ENCODE measurements at places on chromosomes 16 and 17.
A peak's percentile ranks its signal among the peaks of the same experiment; 100 is the strongest.

DNA sequence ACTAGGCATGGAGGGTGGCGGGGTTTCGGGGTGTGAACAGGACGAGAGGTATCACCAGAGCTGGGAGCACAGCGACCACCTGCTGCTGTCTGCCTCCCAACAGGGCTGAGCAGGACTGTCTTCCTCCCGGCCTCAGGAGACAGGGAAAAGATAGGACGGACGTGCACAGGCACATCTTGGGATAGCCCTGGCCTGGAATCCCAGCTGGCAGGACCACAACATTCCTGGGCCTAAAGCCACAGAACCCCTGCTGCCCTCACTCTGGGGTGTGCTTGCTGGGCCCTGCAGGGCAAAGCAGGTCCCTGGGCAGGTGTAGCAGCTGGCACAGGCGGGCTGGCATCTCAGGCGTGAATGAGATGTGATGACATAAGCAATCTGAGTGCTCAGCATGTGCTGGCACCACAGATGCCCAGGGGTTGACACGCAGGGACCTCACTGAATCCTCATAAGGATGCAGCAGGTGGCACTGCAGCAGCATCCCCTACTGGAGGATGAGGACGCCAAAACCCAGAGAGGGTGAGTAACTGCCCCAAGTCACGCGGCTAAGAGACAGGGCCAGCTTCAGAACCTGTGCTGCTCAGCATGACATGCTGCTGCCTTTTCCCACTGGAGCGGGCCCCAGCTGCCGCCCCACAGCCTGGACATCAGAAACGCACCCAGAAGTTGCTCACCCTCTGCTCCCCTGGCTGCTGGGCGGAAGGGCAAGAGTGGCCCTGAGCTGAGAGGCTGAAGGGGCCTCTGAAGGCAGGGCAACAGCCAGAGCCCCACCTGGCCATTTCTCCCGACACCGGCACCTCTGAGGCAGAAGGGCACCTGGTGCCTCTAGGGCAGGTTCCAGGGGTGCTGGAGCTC lies 7.1 kb downstream of the CORO7 start:
- DNase-seq: no peak

DNA sequence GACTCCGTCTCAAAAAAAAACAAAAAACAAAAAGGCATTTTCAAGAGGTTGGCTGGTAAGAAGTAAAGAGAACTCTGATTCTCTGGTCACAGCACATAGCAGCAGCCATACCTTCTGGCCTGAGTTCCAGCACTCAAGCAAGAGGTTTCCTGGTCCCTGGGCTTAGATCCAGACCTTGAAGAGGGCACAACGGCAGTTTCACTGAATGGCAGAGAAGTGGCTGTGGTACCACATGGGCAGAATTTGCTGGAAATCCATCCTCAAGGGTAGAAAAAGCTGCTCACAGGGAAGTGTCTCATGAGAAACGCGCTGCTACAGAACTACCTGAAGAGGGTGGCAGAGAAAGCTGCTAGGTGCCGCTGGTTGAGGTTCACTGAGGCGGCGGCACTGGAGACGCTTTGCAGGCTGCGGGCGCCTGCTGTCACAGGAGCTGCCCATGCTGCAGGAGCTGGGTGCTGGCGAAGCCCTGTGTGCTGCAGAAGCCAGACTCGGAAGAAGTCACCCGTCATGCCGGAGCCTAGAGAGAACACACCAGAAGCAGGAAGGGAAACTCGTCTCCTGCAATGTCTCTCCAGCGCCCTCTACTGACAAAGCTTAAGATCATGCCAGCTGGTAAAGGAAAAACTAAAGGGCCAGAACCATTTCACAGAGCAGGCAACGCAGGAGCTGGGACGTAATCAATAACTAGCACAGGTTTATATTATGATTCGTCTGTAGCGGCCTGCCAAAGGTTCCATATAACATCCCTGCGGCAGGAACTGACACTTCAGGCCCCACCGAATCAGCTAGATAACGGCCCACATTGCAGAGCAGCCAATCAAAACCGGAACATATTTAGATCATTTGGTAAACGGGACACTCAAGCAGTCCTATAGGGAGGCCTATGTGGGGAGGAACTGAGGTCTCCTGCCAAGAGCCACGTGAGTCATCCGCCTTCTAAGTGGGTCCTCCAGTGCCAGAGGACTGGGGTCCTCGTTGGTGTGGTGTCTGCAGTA lies 5.4 kb upstream of the ZNF213 start:
- peak; percentile 76 for DNase-seq

DNA sequence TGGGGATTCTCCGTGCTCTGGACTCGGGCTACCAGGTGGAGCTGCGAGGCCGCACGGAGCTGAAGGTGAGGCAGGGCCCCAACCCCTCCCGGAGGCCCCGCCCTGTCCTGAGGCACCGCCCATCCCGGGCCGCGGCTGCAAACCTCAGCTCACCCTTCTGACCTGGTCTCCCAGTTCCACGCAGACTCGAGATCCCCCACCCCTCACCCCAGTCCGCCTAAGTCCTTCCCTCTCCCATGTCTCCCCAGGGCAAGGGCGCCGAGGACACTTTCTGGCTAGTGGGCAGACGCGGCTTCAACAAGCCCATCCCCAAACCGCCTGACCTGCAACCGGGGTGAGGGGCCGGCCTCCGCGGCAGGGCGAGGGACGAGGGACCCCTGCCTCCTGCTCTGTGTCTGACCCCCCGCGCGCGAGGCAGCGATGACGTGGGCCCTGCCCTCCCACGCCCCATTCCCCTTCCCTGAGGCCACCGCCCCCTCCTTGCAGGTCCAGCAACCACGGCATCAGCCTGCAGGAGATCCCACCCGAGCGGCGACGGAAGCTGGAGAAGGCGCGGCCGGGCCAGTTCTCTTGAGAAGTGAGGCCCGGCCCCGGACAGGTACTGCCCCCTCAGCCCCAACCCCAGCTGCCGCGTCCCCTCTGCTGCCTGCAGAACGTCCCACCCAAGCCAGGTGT lies 13.7 kb downstream of the GUCY2D start:
- DNase-seq: peak; percentile 53

- DNase-seq: no peak
Measured at GRCh38 chr17:50093807-50094206, 1.3 kb upstream of the PDK2 start.

DNA sequence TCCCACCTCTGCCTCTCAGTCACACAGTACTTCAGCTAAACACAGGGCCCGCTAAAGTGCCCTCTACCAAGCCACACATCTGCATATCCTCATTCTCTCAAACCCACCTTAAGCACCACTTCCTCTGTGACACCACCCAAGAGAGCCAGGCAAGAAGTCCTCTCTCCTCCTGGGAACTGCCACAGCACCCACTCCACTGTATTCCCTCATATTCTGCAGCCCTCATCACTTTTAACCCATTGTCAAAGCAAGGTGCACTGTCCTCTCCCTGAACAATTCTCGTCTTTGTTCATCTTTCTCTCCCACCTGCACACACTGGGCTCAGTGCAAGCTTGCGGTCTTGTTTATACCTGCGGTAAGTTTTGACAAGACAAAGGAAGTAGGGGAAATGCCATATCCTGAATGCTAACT lies 13.6 kb downstream of the CHD9 start:
- no peak for DNase-seq

DNA sequence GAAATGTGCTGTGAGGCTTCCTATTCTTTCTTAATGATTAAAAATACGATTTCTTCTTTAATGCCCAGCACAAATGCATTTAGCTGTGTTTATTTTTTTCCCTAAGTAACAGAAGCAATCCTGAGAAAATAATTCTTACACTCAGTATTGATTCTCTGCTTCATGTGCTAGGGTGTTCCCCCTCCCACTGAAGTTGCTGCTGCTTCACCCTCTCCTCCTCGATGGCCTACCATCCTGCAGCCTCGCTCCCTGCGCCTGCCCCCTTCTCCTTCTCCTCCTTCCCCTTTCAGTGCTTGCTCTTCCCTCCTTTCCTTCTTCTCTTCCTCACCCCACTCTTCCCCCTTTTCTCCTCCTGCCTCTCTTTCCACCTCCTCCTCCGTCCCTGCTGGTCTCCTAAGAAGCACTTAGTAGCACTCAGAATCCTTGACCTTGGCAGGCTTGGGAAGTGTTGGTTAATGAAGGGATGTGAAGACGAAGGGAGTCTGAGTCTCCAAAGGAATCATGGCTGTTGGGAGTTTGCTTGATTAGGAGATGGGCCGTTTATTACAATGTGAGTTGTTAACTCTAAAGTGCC lies 119.7 kb downstream of the RPTOR start:
- DNase-seq: no peak

DNA sequence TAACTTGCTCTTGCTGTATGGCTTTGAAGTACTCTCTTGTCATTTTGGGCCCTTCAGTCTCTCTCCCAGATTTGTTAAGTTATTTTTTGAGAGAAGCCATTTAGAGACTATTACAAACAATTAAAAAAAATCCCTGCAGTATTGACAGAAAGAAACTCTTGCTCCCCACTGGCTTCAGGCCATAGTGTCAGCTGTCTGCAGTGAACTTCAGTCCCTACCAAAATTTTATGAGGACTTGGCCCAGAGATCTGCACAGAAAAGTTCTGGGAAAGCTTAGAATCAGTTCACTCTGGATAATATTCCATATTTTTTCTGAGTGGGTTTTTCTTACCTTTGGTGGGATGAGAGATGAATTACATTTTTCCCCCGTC lies 30.9 kb upstream of the SUPT4H1 start:
- DNase-seq: no peak

- DNase-seq: no peak
Measured at GRCh38 chr17:1852327-1852726, 22.5 kb downstream of the RPA1 start.

- DNase-seq: no peak
Measured at GRCh38 chr17:63997341-63998048, 656 bp upstream of the PRR29 start.

DNA sequence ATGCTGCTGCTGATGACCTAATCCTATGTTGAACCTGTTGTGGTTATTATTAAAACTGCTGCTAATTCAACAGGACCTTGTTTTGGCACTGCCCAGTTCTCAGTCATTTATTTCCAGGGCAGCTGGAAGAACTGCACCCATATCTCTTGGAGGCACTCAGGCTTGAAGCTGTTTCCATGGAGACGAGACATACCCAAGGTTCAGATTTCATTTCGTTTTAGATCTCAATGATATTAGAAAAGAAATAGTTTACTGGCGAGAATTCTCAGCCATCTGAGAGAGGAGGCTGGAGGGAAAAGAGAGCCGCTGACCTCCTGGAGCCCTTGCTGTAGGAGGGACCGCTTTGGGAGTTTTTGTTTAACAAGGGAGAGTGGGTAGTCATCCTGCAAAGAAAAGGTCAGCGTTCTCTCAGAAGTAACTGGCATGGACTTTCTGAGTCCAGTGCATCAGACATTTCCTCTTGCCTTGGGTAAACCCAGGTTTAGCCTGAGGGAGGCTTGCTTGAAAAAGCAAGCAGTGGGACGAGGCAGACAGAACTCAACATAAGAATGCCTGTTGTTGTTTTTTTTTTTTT lies 75.4 kb downstream of the YPEL2 start:
- no peak for DNase-seq

GRCh38 chr16:17724242-17724898 lies 253.6 kb upstream of the XYLT1 start:
- no peak for DNase-seq
